ENCODE measurements at places on chromosomes 1 and 21. TPM values are rescaled to one million over a fixed set of nuclear protein-coding genes. Genes with fewer than 3 reads are reported as not detected.

FCAMR gene
- 0.09 TPM for polyA plus RNA-seq

P3H1 gene
- 85.6 TPM for polyA plus RNA-seq

LCA5L gene
- 4.3 TPM for polyA plus RNA-seq

C1orf116 gene
- 62.5 TPM for polyA plus RNA-seq

BEND5 gene
- polyA plus RNA-seq: 28.3 TPM

DNA sequence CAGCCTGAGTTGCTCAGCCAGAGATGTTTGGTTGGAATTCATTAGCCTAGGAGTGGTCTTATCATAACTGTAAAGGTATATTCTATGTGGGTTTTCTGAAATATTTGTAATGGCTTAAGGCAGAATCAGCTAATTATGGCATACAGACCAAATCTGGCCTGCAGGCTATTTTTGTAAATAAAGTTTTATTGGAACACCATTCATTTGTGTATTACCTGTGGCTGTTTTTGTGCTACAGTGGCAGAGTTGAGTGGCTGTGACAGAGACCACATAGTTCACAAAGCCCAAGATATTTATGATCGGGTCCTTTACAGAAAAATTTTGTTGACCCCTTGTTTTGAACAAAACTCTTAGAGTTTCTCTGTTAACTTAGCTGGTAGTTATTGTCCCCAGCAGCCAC lies 7.4 kb upstream of the DDOST start:
- no peak for DNase-seq

DNA sequence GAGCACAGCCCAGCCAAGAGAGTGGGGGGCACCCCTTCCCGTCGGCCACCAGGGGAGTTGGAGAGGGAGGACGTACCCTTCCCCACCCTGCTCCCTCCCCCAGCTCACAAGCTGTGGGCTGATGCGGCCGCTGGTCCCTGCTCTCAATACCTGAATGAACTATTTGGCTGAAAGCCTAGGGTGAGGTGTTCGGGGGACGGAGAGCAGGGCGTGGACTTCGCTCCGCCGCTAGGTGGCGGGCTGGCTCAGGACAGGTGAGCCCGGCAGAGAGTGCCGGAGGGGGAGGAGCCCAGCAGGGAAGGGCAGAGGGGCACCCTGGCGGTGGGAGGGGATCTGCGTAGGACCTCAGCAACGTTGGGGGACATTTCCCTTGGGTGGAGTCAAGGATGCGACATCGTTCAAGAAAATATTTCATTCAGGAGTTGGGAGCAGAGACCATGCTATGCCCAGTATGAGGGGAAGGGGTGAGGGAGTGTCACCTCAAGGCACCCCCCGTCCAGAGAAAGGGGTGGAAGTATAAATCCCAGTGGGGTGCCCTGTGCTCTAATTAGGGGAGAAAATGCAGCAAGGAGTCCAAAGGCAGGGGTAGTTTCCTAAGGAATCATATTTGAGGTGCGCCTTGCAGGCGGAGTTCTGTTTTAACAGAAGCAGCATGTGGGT lies 12.0 kb upstream of the RHBG start:
- peak; percentile 52 for DNase-seq

DNA sequence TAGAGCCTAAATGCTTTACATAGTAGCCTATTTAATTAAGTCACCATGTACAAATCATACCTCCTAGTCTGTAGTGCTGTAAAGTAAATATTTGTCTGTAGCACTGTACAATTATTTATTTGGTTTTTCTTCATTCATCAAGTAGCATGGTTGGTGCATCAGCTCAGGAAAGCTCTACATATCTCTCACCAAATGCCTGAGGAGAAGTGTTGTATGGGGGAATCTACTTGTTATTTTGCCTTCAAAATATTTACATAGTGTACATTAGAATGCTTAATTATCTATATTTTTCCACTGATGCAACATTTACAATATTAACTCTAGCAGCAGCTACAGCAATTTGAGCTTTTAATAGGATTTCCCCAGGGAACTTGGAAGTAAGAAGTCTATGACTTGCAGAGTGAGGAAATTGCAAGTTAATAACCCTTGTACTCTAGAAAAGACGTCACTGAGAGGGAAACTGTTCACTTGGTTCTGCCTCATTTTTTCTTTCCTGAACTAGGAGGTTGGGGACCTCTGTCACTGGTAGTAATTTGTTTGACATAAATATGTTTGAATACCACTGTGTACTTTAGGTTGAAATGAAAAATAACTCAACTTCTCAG lies 207.4 kb downstream of the PDE4B start:
- DNase-seq: no peak

DNA sequence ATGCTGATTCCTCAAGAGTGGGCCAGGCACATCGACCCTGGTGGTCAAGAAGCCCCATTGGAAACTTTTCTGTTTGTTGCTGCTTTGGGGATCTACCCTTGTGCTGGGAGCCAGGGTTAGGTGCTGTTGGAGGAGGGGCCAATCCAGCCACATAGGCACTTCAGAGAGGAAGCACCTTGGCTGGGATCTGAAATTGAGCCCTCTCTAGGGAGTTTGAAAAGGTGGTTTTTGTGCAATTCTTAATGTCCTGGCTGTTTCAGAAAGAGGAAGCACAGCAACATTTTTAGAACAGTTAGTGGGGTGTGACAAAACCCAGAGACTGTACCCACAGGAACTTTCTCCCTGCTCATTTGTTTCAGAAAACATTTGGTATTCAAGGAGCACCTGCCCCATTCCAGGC lies 17.2 kb upstream of the BEND5 start:
- no peak for DNase-seq

GRCh38 chr1:192795916-192796618 lies 12.8 kb upstream of the RGS2 start:
- DNase-seq: no peak

- no peak for DNase-seq
Measured at GRCh38 chr1:223558512-223558911, 107.0 kb downstream of the CAPN8 start.

DNA sequence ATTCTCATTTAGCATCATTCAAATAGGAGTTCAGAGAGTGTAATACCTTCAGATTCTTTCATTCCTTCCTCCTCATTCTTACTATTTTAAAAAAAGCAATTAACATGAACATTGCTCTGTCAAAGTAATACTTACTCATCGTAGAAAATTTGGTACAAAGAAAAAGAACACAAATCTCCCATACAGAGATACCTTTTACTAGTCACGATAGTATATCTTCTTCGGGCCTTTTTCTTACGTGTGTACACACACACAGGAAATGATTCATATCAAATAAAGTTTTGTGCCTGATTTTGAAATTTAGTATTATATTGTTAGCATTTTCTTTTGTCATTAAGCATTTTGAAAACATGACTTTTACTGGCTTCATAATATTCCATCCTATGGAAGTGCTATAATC lies 52.9 kb downstream of the NCF2 start:
- DNase-seq: no peak

Data from right lung (tissue), 10 donors.